Urinary bladder (tissue), 4 donors: ENCODE measurements at places on chromosomes 5 and 9. TPM values are rescaled to one million over a fixed set of nuclear protein-coding genes. Genes with fewer than 3 reads are reported as not detected.
A peak's percentile ranks its signal among the peaks of the same experiment; 100 is the strongest.

The NLN gene
- polyA plus RNA-seq: 4.4 TPM

The DMRTA1 gene
- polyA plus RNA-seq: 0.14 TPM

DNA sequence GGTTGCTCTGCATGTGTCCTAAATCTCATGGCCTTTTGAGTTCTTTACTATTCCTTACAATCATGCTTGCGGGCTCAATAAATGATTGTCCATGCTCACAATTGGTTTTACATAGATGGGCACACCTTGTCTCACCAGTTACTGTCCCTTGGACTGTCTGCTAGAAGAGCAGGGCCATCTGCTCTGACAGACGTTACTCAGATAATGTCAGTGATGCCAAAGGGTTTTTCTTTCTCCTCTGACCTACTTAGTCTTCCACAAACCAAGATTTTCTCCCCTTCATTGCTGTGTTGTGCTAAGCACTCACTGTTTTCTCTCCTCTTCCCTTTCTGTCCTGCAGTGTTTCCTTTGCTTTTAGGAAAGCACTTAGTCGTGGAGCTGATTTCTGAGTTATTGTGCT lies 562.3 kb downstream of the KIF4B start:
- DNase-seq: no peak

GRCh38 chr5:83044926-83045325 lies 32.3 kb downstream of the TMEM167A start:
- no peak for DNase-seq

DNA sequence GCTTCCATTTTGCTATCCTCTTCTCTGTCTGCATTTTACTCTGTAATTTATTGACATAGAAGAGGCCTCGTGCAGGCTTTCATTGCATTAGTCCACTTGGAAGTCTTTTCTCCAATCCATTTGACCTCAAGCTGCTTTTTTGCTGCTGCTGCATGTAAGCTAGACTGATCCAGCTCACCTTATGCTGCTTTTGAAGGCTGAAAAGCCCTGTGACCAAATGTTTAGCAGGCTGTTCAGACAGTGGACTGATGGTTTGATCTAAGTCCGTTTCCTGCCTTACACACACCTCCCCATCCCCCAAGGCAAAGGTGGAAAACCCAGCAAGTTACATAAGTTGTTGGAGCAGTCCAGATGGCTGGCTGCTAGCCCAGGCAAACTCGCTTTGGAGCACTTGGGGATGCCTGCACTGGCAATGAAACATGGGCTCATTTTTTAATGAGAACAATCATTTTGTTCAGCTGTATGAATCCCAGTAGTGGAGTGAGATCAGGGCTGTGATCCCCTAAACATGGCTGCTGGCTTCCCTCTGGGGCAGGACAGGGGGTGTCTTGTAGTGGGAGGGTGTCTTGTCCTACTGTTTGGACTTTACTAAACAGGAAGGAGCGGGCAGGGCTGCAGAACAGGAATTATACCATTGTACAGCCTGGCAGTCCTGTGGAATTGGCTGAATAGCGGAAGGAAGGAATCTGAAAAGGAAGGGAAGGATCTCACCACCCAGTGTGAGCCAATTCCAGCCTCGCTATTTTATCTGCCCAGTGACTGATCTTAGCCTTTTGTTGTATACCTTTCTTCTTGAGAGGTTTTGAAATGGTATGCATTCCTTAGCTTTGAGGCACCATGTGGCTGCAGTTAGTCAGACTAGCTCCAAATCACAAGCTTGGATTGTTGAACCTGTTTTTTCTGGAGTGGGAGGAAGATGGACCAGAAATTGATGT lies 212.0 kb downstream of the ARHGAP26 start:
- DNase-seq: no peak

DNA sequence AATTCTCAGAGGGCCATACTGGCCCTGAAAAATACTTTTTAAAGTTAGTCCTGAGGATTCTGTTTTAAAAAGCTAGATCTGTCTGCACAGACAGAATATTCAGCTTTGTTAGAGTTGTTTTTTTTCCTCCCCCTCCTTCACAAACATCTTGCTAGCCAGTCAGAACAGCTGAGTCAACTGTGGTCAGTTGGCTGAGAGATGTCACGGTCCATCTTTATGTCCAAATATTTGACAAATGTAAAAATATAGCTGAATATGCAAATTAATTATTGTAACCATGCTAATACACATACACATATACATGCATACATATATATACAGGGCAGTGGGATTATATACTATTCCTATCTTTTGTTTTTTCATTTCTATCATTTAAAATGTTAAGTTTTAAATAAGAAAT lies 33.9 kb downstream of the UNC13B start:
- no peak for DNase-seq

- DNase-seq: no peak
Measured at GRCh38 chr9:111871499-111871855, 25.1 kb upstream of the UGCG start.

DNA sequence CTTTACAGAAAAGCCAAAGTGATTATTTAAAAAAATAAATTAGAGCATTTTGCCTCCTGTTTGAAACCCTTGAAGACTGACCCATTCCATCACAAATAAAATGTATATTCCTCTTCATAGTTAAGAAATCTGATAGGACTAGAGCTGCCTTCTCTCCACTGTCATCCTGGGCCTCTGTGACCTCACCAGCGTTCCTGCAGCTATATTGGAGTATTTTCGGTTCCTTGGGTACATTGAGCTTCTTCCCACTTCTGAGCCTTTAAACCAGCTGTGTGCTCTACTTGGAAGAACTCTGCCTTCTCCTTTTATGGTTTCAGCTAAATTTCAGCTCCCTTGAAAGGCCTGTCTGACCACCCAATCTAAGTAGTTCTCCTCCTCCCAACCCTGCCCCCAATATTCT lies 99.1 kb upstream of the ABCA1 start:
- DNase-seq: no peak

GRCh38 chr5:95087816-95088317 lies 197.0 kb downstream of the MCTP1 start:
- no peak for DNase-seq

DNA sequence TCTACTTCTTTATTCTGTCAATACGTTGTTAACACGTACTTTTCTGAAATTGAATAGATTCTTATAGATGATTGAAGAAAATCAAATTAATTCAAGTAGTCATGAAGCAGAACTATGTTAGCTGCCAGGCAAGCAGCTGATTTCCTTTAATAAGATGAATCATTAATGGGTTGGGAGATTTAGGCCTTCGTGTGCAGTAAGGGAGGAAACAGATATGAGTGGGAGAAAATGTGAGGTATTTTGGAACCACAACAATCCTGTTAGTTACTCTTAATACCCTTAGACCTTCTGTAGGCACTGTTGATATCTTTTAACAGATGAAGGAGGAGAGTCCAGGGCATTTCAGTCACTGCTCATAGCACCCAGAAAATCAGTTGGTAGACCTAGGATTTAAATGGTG lies 121.0 kb downstream of the AOPEP start:
- no peak for DNase-seq

DNA sequence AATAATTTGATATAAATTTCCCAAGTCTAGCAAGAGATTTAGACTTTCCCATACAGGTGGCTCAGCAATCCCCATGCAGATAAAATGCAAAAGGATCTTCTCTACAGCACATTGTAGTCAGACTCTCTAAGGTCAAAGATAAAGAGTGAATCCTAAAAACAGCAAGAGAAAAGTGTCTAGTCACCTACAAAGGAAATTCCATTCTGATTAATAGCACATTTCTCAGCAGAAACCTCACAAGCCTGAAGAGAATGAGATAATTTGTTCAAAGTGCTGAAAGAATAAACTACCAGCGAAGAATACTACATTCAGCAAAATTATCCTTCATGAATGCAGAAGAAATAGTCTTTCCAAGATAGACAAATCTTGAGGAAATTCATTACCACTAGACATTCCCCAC lies 493.3 kb downstream of the PRELID2 start:
- no peak for DNase-seq

DNA sequence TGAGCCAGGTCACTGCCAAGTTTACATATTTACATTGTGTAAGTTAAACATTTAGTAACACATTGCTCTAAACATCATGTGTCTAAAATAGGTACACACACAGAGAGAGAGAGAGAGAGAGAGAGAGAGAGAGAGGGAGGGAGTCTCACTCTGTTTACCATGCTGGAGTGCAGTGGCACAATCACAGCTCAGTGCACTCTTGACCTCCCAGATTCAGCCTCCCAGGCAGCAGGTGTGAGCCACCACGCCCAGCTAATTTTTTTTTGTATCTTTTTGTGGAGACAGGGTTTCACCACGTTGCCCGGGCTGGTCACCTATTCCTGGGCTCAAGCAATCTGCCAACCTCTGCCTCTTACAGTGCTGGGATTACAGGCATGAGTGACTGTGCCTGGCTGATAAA lies 1045.3 kb downstream of the TLE1 start:
- no peak for DNase-seq

GRCh38 chr5:39072925-39073766 lies 1.1 kb downstream of the RICTOR start:
- no peak for DNase-seq

GRCh38 chr5:173733425-173733824 lies 117.0 kb upstream of the BOD1 start:
- no peak for DNase-seq

DNA sequence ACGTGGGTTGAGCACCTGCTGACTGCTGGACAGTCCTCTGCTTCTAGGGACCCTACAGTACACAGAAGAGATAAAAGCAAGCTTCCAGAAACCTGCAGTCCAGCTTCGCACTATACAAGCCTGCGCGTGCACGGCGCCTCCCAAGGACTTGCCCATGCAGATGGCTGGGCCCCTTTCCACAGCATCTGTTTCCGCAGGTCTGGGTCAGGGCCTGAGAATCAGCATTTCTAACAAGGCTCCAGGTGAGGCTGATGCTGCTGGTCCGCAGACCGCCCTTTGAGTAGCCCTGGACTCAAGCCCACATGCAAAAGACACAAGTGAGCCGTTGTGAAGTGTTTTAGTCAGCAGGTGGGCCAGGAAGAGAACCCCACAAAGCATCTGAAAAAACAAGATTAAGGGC lies 133.1 kb downstream of the HSD17B3 start:
- DNase-seq: no peak

The CDKN2B gene
- 4.2 TPM for polyA plus RNA-seq

GRCh38 chr9:123876750-123877149 lies 53.2 kb downstream of the DENND1A start:
- no peak for DNase-seq

- no peak for DNase-seq
Measured at GRCh38 chr9:98332405-98332831, 77.0 kb upstream of the TBC1D2 start.

The FAM78A gene
- 1.9 TPM for polyA plus RNA-seq

GRCh38 chr9:34178436-34179212 lies at the start of gene UBAP1:
Gene UBAP1, plus strand, starts transcription at chr9:34179043. Its CDS starts 41,872 bp downstream, at chr9:34220915.
- DNase-seq: peak; percentile 97
